ENCODE measurements at places on chromosomes 1 and 21.

GRCh38 chr21:28439251-28439650, 553.4 kb downstream of the LTN1 start:
- no peak for DNase-seq

GRCh38 chr1:37561133-37562132, 4.7 kb downstream of the DNALI1 start:
- no peak for DNase-seq

DNA sequence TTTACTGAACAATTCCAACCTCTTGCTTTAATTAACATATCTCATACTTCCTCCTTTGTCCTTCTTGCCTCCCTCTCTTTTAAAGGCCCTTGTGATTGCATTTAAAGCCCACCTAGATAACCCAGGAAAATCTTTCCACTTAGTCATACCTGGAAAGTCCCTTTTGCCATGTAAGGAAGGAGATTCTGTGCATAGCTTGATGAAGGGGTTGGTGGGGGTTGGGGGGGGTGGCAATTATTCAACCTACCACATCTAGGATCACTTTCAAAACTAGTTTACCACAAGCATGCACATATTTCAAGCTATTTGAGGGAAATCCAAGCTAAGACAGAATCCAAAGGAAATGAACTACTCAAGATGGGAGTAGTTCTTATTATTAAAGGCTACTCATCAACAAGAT, 249.1 kb upstream of the PTBP2 start:
- DNase-seq, result no peak

- no peak for DNase-seq
These were observed 8.4 kb upstream of the MRPS6 start for GRCh38 chr21:34065027-34065426.

DNA sequence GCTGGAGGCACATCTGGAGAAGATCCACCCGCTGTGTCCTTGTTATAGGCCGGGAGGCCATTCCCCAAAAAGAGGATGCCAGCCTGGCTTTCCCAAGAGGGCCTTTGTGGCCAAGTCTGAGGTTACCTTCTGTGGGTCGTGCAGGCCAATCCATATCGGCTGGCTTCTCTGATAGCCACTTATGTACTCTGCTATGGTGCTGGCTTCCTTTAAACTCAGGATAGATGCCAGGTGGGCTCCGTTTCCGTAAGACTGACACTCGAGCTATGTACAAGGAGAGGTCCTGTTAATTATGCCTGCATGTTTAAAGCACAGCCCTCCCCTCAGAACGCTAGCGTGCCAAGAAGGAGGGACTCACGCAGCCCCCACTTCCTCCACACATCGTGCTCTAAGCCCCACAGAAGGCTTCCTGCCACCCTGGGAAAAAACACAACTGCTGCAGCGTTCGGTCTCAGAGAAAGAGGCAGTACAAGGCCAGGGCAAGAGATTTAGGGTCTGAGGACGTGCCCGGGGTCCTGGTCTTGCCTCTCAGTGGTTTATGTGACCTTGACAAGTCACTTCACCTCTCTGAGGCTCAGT, 11.6 kb downstream of the REG4 start:
- no peak for DNase-seq

GRCh38 chr1:224594851-224595250, 21.3 kb upstream of the CNIH3 start:
- no peak for DNase-seq

DNA sequence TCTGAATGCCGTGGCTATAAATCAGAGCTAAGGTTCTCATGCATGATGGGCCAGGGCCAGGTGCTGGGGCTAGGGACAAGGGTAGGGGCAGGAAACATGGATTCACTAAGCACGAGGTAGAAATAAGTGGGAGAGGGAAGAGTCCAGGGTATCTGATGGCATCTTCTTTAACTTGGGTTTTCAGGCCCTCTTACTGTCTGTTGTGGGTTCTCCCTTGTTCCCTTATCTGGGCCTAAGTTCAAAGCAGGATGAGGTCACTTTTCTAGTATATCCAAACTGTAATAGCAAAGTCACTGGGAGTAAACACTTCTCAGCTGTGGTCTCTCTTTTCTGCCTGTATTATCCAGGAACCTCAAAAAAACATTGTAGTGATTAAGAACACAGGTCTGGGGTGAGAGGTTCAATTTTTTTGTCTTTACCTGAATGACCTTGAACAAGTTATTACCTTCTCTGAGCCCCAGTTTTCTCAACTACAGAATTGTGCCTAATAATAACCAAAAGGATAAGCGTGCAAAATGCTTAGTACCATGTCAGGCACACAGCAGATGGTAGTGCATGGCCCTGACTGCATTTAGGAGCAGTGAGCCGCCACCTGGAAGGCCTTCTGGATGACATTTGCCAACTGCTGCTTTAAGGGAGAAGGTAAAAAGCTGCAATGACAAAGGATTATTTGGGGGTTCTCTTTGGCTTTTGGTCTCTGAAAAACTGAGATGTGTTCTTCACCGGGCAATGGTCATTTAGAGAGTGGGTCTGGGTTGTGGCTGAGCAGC, 53.6 kb upstream of the A3GALT2 start:
- peak; percentile 13 for DNase-seq

DNA sequence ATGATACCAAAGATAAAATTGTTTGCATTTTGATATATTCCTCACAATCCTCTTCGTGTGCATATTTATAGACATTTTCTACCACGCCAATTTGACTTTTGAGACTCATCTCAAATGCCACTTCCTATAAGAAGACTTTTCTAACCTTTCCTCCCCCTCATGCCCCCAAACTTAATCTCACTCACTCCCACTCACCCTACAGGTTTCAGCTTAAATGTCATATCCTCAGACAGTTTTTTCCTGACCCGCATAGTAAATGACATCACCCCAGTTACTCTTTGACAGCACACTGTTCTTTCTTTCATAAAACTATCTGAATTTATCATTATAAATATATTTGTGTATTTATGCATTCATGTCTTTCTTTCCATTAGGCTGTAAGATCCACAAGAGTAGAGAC, 29.6 kb upstream of the RGS8 start:
- DNase-seq, result no peak

DNA sequence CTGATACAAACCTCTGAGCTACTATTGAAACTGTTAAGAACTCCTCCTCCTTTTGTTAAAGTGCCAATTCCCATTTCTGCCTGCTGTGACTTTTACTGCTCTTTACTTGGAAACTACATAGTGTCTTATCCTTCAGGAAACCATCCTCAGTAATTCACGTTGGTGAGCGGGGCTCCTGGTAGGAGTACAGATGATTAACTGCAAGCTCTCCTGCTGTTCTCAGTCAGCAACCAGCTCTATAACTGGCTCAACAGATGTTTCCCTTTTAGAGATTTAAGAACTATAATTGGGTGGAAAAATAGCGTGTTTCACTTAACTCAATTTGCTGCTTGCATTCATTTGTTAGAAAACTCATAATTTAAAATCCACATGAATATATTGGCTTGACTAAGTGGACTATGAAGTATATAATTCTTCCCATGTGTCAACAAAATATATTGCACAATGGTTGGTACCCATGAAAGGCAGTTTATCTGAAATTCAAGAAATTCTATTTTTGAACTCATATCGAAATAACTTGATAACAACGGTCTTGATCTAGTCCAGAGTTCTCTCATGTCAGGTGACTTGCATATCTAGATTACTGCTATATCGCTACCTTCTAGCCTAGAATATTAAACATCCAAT, 574.0 kb downstream of the KCNT2 start:
- DNase-seq, result no peak

DNA sequence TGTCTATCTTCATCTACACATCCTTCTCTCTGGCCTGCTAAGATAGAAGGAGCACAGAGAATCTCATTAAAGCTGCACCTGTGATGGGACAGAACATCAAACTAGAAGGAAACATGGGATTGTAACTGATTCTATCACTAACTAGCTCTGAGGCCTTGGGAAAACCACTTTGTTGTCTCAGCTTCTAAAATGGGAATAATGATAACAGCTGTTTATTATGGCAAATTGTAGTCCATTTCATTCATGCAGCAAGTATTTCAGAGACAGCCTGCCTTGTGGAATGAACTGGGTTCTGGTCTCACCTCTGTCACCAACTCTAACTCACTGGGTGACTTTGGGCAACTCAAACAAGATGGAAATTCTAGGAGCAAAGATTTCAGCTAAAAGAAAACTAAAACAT, 12.4 kb downstream of the GJA5 start:
- DNase-seq, result no peak

GRCh38 chr1:160454371-160455152, 54.2 kb downstream of the VANGL2 start:
- no peak for DNase-seq

DNA sequence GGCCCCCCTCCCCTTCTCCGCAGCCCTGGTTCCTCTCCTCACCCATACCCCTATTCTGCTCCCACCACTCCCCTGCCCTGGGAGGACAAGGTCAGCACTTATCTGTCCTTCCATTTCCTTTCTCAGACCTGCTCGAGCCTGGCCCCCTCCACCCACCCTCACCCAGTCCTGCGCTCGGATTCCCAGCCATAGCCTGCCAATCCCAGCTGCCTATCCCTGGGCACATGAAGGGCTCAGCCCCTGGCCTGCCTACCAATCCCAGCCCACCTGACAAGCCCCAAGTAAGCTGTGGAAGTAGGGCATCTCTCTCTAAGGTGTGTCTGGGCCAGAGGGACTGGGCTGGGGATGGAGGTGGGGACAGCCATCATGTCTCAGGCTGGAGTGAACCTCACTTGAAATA, 5.4 kb downstream of the BLACAT1 start:
- DNase-seq, result no peak

- no peak for DNase-seq
These were observed 56.3 kb downstream of the KCNAB2 start for GRCh38 chr1:6101826-6102531.

GRCh38 chr1:1181938-1182410, 8.3 kb downstream of the TTLL10 start:
- DNase-seq, result no peak

GRCh38 chr1:168466092-168466713, 77.6 kb downstream of the XCL2 start:
- peak; percentile 75 for DNase-seq

- DNase-seq, result no peak
These were observed 202.7 kb downstream of the CAMTA1 start for GRCh38 chr1:6987940-6988339.

GRCh38 chr1:41657679-41658295, 173.3 kb upstream of the EDN2 start:
- DNase-seq, result no peak

DNA sequence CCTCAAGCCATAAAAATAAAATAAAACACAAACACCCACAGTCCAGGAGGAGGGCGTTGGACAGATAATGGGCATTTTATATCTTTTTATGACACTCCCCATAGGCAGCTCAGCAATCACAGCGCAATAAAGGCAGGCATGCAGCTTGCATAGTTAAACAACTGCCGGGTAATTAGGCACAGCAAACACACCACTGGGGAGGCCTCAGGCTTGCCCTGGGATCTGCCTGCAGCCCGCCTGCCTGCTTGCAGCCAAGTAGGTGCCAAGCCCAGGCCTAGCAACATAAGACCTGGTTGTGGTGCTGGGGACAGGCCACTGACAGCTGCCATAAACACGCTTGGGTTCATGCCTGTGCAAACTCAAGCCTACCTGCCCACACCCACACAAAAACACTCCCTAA, 54.2 kb downstream of the DMAP1 start:
- no peak for DNase-seq

DNA sequence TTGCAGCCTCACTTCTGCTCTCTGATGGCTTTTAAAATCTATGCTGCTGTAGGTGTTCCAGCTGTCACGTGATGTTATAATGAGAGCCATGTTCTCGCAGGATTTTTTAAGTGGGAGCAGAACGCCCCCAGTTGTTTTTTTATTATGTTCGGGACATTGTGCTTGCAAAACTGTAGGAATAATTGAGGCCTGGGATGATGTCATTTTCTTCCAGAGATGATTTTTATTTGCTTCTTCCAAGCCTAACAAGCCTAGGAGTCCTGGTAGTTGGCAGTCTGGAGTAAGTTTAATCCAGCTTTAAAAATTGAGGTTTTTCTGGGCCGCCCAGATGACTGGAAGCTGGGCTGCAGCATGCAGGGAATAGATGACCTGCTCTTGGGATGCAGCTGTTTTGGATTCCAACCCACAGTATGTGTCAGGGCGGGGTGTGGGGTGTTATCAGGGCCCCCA, 34.6 kb upstream of the CHIT1 start:
- DNase-seq, result no peak

DNA sequence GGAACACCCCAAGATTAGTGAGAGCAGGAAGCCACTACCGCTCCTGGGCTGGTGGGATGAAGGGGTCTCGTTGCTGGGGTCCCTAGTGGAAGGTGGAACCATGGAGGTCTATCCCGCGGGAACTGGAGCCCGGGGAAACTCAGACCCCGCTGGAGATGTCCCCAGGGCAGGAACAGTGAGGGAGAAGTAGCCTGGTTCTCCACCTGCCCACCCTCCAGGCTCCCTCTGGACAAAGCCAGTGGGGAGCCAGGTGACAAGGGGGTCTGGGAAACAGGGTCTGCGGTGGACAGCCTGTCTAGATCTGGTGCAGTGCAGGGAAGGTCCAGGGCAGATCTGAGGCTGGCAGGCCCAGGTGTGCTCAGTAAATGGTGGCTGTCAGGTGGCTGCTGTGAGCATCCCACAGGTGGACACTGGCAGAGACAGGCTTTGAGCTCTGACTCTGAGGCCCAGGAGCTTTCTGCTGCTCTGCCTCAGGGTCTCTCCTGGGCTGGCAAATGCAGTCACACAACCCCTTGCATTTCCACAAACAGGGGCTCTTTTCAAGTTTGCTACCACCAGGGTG, 88.0 kb upstream of the TLR5 start:
- DNase-seq, result no peak

- DNase-seq, result no peak
These were observed 120.3 kb upstream of the VAMP3 start for GRCh38 chr1:7650801-7651200.

GRCh38 chr1:206466840-206467649, 3.2 kb upstream of the IKBKE start:
- no peak for DNase-seq

DNA sequence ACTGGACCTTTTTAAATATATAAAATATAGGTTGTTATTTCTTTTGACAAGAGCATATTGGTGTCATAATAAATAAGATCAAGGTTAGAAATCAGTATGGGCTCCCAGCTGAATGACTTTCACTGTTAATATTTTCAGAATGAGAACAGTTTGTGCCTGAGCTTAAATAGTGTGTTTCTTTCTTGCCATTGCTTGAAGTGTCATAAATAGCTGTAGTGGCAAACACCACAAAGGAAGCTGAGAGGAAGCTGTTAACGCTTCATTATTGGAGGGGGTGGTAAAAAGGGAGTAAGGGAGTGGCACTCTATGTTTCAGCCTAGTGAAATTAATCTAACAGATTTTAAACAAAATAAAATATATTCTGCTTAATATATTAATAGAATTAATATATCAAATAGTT, 1089.8 kb upstream of the NCAM2 start:
- no peak for DNase-seq

- DNase-seq, result no peak
These were observed 161.9 kb downstream of the MAGI3 start for GRCh38 chr1:113552244-113552643.

DNA sequence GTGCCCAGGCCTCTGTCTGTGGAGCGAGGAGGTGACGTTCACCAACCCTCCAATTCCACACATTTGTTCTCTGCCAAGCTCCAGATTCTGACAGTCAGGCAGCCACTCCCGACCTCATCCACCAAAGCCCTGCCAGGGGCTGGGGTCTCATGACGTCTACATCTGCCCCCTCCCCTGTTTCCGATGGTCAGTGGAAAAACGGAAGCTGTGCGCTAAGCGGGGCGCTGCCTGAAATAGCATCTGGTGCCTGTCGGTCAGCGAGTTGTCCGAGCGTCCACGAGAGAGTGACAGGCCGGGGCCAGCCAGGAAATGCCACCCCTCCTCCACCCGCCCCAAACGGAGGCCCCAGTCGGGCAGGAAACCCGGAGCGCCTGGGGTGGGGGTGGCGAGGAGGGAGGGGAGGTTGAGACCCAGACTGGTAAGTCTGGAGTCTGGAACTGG, 3.2 kb upstream of the TAL1 start:
- DNase-seq, result no peak
